ENCODE measurements at places on chromosomes 1 and 21.
A peak's percentile ranks its signal among the peaks of the same experiment; 100 is the strongest.

GRCh38 chr21:37671381-37671780 lies 244.9 kb downstream of the KCNJ6 start:
- no peak for DNase-seq

DNA sequence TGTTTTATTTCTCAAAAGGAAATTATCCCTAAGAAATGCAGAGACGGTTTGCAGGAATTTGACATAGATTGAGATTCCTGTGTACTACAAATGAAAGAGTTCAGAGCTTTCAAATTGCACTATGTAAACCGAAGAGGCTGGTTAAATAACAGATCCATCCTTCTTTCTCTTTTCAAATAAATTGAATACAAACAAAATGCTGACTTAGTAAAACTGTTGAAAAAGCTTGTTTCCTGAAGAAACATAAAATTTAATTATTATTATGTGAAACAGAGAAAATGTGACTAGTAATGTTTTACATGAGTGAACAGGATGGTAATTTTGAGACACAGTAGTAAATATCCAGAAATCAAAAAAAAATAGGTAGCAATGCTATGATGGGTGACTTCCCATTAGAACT lies 441.2 kb downstream of the LRRIQ3 start:
- no peak for DNase-seq

- DNase-seq = no peak
Observed at GRCh38 chr1:41837691-41838090, 81.0 kb downstream of the HIVEP3 start.

DNA sequence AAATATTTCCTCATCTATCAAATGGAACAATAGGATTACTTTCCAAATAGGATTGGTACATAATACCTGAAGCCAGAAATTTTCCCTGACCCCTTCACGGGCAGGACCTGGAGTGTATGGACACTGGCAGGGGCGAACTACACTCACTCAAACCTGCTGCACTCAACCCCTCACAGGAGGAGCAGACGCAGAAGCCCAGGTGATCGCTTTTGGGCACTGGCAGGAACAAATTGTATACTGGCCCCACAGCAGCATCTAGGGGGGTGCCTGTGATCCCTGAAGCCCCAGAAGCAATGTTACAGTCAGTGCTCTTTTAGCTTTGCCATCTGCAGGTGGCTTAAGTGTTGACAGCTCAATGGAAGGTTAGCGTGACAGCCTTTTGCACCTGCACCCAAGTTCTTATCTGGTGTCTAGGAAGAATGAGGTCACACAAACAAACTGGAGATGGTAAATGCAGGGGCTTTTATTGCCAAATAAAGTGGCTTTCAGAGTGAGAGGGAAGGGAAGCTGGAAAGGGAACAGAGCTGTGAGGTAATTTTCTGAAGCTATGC lies 199.2 kb upstream of the NEGR1 start:
- DNase-seq = no peak

- DNase-seq = no peak
Observed at GRCh38 chr1:188660572-188660971, 1817.1 kb downstream of the BRINP3 start.

DNA sequence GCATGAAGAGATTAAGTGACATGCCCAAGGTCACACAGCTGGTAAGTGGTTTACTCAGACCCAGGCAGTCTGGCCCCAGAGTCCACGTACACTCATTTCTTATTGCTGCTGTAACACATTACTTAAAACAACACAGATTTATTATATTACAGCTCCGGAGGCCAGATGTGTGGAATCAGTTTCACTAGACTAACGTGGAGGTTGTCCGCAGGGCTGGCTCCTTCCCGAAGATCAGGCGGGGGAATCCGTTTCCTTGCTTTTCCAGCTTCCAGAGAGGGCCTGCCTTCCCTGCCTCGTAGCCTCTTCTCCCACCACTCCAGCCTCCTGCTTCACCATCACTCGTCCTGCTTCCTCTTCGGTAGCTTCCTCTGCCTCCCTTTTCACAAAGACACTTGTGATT lies 81.2 kb downstream of the KCNN3 start:
- DNase-seq = no peak

- no peak for DNase-seq
Observed at GRCh38 chr1:43711049-43711448, 3.7 kb downstream of the ST3GAL3 start.

- no peak for DNase-seq
Observed at GRCh38 chr1:43538969-43539368, 8.3 kb downstream of the PTPRF start.

GRCh38 chr1:246709835-246710234 lies 14.4 kb upstream of the SCCPDH start:
- no peak for DNase-seq

DNA sequence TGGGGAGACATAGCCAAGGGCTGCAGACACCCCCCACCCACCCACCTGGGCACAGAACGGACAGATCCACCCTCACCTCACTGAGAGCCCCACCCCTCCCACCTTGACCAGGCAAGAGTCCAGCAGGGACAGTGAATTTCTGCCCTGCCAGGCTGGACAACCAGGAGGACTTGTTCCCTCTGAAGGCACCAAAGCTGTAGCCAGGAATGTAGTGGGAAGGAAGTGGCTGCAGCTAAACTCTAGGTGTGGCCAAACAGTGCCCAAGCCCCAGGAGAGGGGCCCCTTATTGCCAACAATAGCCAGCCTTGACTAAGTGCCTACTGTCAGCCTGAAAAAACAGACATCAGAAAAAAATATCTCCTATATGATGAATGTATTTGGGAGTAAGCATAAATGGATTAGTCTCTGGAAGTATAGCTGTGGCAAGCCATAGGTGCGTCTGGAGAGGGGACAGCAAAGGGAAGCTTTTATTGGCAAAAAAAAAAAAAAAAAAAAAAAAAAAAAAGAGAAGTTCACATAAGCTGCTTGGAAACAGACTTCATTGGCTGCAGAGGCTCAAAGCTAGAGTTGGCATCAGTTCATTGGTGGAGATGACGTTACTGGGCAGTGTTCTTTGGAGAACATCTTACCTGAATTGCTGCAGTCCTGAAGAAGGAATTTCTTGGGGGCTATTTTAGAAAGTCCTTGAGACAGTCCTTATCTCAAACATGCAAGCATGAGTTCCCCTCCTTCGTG lies 64.1 kb upstream of the TMEM51 start:
- DNase-seq = no peak

DNA sequence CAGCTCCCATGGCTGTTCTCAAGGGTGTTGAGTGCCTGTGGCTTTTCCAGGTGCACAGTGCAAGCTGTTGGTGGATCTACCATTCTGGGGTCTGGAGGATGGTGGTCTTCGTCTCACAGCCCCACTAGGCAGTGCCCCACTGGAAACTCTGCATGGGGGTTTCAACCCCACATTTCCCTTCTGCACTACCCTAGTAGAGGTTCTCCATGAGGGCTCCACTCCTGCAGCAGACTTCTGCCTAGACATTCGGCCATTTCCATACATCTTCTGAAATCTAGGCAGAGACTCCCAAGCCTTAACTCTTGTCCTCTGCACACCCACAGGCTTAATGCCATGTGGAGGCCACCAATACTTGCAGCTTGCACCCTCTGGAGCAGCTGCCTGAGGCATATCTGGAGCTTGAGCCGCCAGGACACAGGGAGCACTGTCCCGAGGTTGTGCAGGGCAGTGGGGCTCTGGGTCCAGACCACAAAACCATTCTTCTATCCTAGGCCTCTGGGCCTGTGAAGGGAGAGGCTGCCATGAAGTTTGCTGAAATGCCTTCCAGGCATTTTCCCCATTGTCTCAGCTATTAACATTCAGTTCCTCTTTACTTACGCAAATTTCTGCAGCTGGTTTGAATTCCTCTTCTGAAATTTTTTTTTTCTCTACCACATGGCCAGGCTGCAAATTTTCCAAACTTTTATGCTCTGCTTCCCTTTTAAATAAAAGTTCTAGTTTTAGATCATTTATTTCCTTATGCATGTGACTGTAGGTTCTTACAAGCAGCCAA lies 8.8 kb upstream of the CAPN8 start:
- no peak for DNase-seq

- DNase-seq = no peak
Observed at GRCh38 chr1:66648901-66649595, 103.2 kb upstream of the DYNLT5 start.

GRCh38 chr1:98048244-98048643 lies 127.4 kb upstream of the DPYD start:
- DNase-seq = peak; percentile 53

- DNase-seq = no peak
Observed at GRCh38 chr1:113396585-113396984, 6.3 kb downstream of the MAGI3 start.

DNA sequence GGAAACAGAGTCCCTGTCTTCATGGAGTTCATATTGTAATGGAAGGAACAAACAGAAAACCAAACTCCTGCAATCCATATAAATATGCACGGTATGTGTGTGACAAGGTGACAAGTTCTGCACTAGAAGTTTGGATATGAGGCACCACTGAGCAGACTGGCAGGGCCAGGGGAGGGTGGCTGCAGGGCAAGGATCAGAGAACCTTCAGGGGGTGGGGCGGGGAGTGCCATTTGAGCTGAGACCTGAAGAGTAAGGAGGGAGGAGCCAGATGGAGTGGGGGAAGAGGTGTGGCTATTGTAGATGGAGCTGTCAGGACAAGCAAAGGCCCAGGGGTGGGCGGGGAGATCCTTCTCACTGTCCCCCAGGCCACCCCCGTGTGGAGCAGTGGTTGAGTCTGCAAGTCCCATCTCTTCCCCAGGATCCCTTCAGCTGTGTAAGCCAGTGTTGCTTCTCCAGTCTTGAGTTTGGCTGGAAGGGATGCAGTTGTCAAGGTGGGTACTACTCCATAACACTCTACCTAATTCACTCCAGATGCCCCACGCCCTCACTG lies 76.4 kb downstream of the ATP5PO start:
- no peak for DNase-seq

GRCh38 chr1:76640723-76641122 lies 226.6 kb upstream of the ST6GALNAC5 start:
- DNase-seq = no peak

DNA sequence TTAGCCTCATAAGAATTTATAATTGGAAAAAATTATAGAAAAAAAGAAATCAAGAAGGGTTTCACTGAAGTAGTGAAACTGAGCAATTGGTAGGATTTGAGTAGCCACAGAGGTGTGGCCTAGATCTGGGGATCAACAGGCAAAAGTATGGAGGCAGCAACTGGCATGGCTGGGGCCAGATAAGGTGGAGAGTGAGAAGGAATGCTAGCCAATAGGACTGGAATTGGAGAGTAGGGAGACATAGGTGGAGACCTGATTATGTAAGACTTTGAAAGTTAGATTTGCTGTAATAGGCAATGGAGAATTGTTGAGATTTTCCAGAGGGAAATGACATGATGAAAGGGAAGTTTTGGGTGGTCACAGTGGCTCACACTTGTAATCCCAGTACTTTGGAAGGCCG lies 24.6 kb upstream of the CGN start:
- DNase-seq = no peak

GRCh38 chr1:42359466-42359865 lies 21.1 kb upstream of the RIMKLA start:
- no peak for DNase-seq

DNA sequence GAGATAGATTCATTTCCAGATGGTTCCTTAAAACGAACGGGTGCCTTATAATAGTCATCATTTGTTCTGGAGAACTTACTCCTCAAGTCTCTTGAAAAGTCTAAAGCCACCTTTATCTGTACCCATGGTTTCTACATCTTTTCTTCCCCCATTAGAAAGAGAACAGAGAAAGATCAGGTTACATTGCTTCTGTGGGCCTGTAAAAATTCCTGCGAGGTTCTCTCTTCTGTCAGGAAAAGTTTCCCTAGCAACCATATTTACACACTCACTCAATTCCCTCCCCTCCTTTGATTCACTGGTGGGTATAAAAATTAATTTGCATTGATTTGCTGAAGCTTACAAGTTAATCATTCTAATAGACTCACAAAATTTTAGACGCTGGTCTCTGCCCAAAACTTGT lies 6.7 kb downstream of the PHC2 start:
- no peak for DNase-seq

GRCh38 chr21:32422064-32422463 lies 9.6 kb downstream of the EVA1C start:
- no peak for DNase-seq

GRCh38 chr1:38084700-38085099 lies 38.1 kb upstream of the POU3F1 start:
- no peak for DNase-seq

- no peak for DNase-seq
Observed at GRCh38 chr1:206631085-206631509, 4.2 kb upstream of the DYRK3 start.

All from activated CD4-positive, CD25-positive, alpha-beta regulatory T cell treated with anti-CD3 and anti-CD28 coated beads, Interleukin-2, amount 50 U/mL, for 72 hours (primary cell).